T-helper 2 cell treated with Interferon-gamma antibody and Interleukin-4, amounts not matched to agents 5 μg/mL and 100 μg/mL, for 36 hours (primary cell): ENCODE measurements at places on chromosomes 11 and 22.

DNA sequence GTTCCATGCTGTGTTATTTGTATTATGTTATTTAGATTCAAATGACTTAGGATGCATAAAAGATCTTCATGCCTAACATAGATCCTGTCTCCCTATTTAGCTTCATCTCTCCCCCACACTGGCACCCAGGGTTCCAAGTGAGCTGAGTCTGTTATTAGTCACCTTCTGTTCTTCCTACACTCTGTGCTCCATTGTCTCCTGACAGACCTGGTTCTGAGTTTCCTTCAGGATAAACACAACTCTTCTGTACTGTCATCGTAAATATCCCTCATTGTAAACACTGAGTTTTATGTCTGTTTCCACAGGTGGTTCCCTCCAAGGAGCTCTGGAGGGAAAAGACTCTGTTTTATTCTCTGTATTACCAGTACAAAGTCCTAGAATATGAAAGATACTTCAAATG, 8.7 kb downstream of the MMP26 start:
- DNase-seq, result no peak

DNA sequence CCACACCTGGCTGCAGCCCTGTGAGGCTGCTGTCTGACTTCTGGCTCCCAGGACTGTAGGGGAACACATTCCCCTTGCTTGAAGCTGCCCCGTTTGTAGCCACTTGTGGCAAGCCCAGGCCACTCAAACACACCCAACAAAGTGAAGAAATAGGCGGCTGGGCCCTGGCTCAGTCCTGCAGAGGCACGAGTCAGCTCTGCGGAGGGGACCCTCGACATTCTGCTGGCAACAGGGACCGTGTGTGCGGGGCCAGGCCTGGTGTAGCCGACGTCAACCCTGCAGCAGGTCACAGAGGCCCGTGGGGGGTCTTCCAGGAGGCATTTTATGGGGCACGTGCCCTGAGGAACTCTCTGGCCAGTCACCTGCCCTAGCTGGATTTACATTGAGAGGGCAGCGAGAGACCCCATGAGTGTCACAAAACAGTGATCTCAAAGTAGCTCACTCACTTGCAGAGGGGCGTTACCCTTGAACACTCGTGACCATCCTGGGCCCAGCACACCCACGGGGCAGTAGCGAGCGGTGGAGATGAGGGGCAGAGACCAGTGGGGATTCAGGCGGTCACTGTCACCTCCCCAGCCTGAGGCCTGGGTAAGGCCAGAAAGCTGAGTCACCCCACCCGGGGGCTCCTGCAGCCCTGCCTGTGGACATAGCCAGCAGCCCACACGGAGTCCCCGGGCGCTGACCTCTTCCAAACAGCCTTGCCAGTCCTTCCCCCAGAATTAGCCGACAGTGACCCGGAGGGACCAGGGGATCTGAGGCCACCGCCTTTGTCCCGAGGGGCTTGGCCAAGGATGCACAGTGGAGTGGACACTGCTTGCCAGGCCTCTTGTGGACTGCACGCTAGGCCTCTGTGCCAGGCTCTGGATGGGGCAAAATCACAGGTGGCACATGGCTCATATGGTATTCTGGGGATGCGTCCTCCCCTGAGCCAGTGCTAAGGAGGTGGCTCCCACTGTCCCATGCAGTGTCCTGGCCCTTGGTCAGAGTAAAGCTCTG, 139.5 kb downstream of the CTTN start:
- no peak for DNase-seq

DNA sequence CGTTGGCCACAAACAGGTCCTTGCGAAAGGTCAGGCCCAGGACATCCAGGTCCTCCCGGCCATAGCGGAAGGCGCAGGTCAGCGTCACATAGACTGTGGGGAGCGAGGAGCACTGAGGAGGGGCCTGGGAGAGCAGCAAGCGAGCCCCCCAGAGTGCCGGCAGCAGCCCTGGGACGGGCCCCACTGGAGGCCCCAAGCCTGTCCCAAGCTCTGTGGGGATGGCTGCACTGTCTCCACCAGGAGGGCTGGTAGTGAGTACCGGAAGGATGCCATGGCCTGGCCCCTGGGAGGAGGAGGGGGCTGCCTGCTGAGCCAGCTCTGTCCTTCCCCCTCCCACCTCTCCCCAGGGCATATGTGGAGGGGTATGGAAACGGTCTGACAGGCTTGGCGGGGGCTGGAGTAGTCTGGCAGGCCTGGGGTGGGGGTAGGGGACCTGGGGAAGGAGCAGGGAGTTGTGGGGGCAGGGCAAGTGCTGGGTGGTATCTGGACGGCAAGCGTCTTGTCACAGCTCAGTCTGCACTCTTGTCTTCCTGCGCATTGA, 42.9 kb downstream of the TPBGL start:
- DNase-seq, result no peak

- DNase-seq, result no peak
Measured at GRCh38 chr11:65730461-65730860, 9.9 kb upstream of the RNASEH2C start.

- no peak for DNase-seq
Measured at GRCh38 chr11:45155627-45156180, 9.3 kb downstream of the PRDM11 start.

- DNase-seq, result no peak
Measured at GRCh38 chr11:10257478-10257877, 36.5 kb downstream of the SBF2 start.

- DNase-seq, result no peak
Measured at GRCh38 chr11:71336996-71337754, 84.8 kb upstream of the SHANK2 start.

- DNase-seq, result no peak
Measured at GRCh38 chr11:75925785-75926164, 110.8 kb downstream of the UVRAG start.

- DNase-seq, result no peak
Measured at GRCh38 chr22:45823336-45823735, 151.7 kb downstream of the ATXN10 start.

DNA sequence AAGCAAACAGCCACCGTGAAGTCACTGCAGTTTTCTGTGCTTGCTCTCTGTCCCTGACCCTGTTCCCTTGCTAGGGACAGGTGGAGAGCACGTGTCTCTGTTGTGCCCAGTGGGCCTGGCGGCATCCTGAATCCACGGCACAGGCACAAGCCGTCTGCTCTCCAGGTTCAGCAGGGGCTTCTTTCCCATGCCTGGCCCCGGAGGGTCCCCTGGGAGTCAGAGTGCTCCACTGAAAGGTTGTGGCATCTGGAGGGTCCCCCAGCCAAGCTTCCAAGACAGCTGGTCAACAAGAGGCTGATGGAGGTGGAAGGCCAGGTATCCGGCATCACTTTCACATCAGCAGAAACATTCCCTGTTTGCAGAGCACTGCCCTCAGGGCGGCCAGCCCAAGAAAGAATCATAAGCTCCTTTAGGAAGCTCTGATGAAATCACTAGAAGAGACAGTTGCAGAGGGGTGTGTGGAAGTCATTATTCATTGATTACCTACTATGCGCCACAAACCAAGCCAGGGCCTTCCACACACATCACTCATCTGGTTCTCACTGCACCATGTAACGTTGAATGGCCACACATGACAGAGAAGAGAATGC, 346.4 kb upstream of the B3GAT1 start:
- DNase-seq, result no peak

DNA sequence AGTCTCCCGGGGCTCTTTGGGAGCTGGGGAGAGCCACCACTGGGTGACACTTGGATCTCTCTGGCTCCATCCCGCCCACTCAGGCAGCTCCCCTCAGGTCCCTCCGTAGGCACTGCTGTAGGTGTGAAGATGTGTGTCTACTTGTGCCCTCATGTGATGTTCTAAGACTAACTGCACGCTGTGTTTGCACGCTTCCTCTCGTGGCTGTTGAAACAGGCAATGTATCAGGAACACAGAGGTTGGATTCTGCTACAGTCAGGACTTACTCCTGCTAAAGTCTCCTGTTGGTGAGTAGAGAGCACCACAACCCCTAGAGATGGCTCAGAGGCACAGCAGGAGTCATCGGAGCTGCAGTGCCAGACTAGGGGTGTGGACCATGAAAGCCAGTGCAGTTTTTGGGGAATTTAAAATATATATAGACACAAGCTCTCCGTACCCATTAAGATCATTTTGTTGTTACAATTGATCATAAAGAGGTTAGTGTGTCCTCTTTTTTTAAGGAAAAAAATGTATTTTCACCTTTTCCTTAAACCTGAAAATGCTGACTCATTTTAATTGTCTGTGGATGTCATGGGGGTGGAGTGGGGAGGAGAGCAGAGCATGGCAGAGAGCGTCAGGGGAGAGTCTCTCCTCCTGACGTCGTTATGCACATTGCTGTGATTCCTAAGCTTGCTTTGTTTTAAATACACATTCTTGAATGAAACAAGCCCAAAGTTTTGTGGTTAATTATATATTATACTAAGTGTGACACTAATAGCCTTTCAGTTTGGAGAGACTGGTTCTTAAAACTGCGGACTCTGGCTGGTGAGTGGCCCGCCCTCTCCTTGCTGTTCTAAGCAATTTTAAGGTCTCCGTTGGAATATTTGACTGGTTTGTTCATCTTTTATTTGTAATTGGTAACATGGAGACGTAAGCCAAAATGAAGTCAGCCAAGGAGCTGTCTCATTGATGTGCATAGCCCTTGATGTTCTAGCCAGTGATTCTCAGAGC, 16.2 kb upstream of the CTTN start:
- no peak for DNase-seq

DNA sequence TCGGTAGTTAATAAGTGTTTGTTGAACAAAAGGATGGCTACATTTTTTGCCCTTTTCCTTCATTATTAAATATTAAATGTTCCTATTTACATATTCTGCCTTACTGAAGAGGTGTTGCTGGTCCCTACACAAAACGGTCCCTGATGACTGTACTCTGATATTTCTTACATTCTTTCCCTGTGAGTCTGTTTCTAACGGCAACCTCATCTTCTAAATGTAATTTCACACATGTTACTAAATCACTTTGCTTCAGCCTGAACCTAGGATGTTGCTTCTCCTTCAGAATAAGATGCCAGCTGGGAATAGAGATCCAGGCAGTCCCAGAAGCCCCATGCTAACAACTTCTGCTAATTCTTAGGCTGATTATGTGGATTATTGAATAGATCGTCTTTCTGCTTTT, 50.3 kb downstream of the SPON1 start:
- DNase-seq, result no peak

GRCh38 chr22:35582218-35582860, 34.8 kb downstream of the MB start:
- no peak for DNase-seq
